Renal pelvis (tissue), 12 donors: ENCODE measurements at places on chromosomes 16 and 17. TPM values are rescaled to one million over a fixed set of nuclear protein-coding genes. Genes with fewer than 3 reads are reported as not detected.

The KRTAP3-1 gene
- not detected for polyA plus RNA-seq

The RUNDC1 gene
- polyA plus RNA-seq = 15.4 TPM

The CACNG1 gene
- polyA plus RNA-seq = not detected

- DNase-seq = no peak
Observed at GRCh38 chr17:20938988-20939615, 103.7 kb downstream of the USP22 start.

- no peak for DNase-seq
Observed at GRCh38 chr16:60329108-60329507, 1595.0 kb upstream of the GOT2 start.

GRCh38 chr17:19759568-19760549 lies 11.8 kb upstream of the ALDH3A1 start:
- no peak for DNase-seq

DNA sequence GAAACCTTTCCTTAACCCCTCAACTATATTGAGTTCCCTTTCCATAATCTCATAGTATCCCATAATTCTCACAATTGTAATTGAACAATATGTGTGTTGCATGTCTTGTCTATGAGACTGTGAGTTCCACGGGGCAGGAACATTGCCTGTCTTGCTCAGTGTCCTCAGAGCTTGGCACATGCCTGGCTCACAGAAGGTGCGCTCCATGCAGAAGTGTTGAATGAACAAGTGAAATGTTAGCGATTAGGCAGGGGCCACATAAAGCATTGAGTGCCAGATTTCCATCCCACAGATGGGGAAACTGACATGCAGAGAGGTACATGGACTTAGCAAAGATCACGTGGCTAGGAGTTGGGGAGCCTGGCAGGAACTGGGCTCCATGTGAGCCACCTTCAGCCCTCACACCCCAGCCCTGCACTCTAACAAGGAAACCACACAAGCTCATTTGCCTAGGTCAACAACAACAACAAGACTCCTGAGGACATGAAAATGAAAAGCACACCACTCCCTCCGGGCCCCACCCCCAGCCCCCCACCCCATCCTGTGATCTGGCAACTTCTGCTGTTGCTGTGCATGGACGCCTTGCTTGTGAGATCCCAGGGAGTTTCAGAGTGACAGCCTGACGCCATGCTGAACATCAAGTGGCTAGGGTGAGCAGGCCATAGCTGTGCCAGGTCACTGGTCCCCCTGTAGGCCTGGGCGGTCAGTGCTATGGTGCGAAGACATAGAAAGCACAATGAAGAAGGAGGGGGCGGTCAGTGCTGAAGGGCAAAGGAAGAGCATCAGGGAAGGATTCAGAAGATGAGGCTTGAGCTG lies 5.0 kb downstream of the PIK3R5 start:
- no peak for DNase-seq

GRCh38 chr17:66952031-66952524 lies 12.4 kb upstream of the CACNG4 start:
- no peak for DNase-seq

GRCh38 chr17:49219987-49220386 lies 9.5 kb downstream of the ABI3 start:
- DNase-seq = no peak

- no peak for DNase-seq
Observed at GRCh38 chr17:60231234-60231633, 81.5 kb downstream of the CA4 start.

DNA sequence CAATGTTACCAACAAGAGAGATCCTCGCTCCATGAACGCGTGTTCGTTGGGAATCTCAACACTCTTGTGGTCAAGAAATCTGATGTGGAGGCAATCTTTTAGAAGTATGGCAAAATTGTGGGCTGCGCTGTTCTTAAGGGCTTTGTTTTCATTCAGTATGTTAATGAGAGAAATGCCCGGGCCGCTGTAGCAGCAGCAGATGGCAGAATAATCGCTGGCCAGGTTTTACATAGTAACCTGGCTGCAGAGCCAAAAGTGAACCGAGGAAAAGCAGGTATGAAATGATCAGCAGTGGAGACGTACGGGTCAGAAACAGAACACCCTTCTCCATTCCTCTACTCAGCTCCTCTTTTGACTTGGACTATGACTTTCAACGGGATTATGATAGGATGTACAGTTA lies 13.3 kb downstream of the SOCS1 start:
- no peak for DNase-seq

DNA sequence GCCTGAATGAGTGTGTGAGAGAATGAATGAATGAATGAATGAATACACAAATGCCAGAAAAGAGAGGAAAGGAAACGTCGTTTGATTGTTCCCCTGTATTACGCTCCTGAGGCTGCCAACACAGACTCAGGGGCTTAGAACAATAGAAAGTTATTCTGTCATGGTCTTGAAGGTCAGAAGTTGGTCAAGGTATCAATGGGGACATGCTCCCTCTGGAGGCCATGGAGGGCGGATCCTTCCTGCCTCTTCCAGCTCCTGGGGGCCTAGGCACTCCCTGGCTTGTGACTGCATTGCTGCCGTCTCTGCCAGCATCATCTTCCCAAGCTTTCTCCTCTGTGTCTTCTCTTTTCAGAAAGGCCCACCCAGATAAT lies 1.5 kb upstream of the SLC38A8 start:
- no peak for DNase-seq

GRCh38 chr17:71580220-71580619 lies 540.6 kb upstream of the SOX9 start:
- no peak for DNase-seq
